A549 (cell line): ENCODE measurements at places on chromosomes 7 and 10.

DNA sequence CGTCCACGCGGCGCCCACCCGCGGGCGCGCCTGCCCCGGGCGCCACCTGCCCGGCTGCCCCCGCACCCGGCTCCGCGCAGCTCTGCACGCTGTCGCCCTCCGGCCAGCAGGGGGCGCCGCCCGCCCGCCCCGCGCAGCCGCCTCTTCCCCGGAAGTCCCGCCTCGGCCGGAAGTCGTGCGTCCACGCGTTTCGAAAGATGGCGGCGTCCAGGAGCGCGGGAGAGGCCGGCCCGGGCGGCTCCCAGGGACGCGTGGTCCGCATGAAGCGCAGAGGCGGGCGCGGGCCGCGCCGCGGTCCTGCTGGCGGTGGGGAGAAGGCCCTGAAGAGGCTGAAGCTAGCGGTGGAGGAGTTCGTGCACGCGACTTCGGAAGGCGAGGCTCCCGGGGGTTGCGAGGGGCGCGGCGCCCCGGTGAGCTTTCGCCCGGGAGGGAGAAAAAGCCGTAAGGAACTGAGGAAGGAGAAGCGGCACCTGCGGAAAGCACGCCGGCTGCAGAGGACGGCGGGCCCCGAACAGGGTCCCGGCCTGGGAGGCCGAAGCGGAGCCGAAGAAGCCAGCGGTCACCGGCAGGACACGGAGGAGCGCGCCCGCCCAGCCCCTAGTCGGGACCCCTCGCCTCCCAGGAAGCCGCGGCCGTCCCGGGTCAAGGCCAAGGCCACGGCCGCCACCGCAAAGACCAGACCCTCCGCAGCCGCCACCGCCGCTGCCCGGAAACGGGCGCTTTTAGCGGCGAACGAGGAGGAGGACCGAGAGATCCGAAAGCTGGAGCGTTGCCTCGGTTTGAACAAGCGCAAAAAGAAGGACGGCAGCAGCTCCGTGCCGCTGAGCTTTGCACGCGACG is at the start of gene NOM1:
TSS of gene NOM1 (plus strand) at position 172 of the 840 bp plus-strand sequence. CDS start at position 198, 26 bp downstream.
- DNase-seq, result peak; percentile 86

GRCh38 chr7:8435095-8435494 is 1.7 kb downstream of the NXPH1 start:
- DNase-seq, result no peak

GRCh38 chr7:86762129-86762528 is 118.4 kb downstream of the GRM3 start:
- no peak for DNase-seq

DNA sequence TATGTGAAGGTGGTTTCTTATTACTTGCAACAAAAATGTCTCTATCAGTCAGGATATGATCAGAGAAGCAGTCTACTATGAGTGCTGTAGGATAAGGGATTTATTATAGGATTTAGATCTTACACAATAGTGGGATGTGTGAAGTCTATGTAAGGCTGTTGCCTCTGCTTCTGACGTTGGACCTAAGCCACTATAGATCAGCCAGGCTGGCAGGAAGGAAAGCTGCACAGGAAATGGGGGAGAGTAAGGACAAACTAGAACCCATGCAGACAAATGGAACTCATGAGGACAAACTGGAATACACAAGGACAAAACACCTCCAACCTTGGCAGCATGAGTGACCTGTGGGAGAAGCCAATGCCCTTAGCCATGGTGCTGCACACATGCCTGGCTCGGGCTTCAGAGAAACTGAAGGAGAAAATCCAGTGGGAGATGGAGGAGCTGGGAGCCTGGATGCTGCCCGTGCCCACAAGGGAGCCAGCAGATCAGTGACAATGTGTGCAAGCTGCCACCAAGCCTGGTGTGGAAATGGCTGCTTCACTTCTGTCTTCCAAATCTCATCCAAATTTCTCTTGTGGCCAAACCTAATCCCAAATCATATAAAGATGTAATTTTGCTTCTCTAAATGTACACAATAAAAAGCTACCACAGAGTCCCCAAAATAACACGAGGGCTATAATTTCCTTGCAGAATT is 147.0 kb upstream of the PCGF5 start:
- no peak for DNase-seq

DNA sequence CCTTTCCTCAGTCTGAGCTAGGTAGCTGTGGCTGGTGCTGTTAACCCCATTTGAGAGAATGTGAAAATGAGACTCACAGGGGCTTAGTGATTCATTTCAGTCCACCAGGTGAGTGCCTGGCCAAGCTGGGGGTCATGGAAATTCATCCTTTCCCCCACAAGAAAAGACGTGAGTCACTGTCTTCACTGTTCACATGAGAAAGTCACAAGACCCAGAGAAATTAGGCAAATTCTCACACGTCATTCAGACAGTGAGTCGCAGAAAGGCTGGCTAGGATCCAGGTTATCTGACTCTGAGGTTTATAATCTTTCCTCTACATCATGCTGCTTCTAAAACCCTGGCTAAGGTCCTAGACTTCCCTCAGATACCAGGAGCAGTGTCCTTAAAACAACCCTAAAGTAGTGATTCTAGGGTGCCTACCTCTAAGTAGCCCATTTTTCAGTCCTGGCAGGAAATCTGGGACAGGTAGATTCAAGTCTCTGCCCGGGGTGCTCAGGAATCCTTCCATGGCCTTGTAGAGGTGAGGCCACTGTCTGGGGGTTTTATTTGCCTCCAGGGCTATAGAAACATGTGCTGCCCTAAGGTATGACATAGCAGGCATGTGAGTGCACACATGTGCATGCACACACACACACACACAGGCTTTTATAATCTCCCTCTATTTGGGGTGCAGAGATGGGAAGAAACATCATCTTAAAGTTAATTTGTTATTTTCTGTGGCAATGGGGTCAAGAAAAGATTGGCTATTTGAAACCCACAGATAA is 427.9 kb upstream of the CELF2 start:
- DNase-seq, result no peak

DNA sequence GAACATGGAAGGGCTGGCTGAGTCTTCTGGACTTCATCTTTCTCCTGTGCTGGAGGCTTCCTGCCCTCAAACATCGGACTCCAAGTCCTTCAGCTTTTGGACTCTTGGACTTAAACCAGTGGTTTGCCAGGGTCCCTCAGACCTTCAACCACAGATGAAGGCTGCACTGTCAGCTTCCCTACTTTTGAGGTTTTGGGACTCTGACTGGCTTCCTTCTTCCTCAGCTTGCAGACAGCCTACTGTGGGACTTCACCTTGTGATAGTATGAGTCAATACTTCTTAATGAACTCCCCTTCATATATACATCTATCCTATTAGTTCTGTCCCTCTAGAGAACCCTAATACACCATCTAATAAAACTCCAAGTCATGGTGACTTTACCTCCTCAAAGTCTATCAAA is 4.0 kb upstream of the CLEC5A start:
- DNase-seq, result no peak

GRCh38 chr7:139721821-139722220 is 56.0 kb downstream of the HIPK2 start:
- no peak for DNase-seq

- no peak for DNase-seq
These were observed 83.2 kb downstream of the AHCYL2 start for GRCh38 chr7:129308047-129308446.

DNA sequence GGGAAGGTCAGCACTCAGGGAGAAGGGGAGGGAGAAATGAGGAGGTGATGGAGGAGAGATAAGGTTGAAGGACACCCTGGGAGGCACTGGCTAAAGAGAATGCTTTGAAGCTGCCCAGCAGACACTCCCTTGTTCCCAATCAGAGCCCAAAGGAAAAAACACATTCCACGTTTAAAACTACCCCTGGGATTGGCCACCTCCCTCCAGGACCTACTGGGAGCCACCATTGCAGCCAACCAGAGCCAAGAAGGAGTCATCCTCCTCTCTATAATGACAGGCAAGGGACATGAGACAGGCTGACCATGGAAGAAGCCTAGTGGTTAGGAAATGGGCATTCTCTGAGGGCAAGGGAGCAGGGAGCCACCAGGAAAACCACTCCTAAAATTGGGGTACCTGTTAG is 43.8 kb downstream of the MYO1G start:
- DNase-seq, result no peak

- no peak for DNase-seq
These were observed 82.1 kb downstream of the PKD1L1 start for GRCh38 chr7:47866120-47866519.

DNA sequence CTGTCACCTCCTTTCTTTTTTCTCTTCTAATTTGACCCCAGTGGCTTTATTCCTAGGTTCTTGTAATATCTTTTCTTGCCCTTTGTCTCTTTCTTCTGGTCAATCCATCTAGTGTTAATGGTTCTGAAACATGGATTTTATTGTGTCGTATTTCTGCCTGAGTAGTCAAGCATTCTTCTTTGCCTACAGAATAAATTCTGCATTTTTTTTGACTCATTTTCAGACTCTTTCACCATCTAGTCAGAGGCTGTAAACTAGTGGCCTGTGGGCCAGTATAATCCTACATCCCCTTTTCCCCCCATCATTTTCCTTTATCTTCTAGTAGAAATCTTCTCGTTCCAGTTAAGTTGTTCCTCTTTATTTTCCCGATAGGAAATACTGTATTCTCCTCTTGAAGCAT is 29.4 kb downstream of the LUC7L2 start:
- no peak for DNase-seq

DNA sequence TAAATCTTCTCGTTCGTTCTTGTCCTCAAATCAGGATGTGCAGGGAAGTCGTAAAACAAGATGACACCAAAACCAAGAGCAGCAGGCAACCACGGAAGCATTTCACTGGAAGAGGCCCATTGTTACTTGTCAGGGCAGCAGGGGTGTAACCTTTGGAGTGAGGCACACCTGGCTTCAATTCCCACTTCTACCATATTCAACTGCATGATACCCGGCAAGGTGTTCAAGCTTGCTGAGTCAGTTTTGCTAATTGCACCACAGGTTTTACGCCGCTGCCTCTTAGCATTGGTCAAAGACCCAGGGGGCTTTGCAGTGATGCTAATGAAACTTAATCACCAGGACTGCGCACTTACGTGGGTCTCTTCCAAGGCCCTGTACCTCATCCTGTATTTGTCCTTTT is 50.0 kb upstream of the PTER start:
- DNase-seq, result no peak

DNA sequence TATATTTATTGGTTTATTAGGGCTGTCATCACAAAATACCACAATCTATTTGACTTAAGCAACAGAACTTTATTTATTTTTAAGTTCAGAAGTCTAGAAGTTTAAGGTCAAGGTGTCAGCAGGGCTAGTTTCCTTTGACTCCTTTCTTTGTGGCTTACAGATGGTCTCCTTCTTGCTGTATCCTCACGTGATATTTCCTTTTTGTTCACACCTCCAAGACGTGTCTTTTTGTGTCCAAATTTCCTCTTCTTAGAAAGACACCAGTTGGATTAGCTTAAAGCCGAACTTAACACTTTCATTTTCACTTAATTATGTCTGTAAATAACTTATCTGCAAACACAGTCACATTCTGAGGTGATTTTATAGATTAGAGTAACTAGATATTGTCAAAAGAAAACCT is 631.4 kb upstream of the POT1 start:
- no peak for DNase-seq

- DNase-seq, result no peak
These were observed 29.9 kb downstream of the PAPOLB start for GRCh38 chr7:4831723-4832495.

- no peak for DNase-seq
These were observed 13.1 kb downstream of the JAKMIP3 start for GRCh38 chr10:132078746-132079345.

- DNase-seq, result no peak
These were observed 494.5 kb downstream of the DNAJB6 start for GRCh38 chr7:157831143-157831905.

GRCh38 chr7:151206914-151207313 is 3.4 kb downstream of the H2BK1 start:
- no peak for DNase-seq

DNA sequence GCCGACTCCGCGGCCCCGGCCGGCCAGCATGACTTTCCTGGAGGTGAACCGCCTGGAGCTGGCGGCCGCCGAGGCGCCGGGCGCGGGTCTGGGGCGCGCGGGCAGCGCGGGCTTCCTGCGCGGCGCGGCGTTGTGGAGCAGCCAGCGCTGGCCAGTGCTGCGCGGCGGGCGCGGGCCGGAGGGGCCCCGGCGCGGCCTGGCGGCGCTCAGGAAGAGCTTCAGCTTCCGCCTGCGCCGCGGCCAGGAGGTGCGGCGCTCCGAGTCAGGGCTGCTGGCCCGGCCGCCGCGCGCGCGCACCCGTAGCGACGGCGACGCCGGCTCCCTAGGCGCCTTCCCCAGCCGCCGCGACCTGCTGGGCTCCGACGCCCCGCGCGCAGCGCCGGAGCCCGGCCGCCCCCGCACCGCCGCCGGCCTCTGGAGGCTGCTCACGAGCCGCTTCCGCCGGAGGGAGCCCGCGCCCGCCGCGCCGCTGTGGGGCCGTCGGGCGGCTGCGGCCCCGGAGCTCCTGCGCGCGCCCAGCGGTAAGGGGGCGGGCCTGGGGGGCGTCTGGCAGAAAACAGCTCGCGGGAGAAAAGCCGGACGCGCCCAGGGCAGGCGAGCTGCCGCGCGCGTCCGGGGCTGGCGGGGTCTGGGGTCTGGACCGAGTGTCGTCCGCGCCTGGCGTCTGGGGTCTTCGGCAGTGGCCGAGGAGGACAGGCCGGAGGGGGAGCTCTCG is 29.0 kb downstream of the AGAP3 start:
- no peak for DNase-seq

- DNase-seq, result no peak
These were observed 5.1 kb downstream of the TSPAN14 start for GRCh38 chr10:80459047-80459865.

GRCh38 chr7:19470031-19470430 is 238.8 kb downstream of the POLR1F start:
- DNase-seq, result no peak

DNA sequence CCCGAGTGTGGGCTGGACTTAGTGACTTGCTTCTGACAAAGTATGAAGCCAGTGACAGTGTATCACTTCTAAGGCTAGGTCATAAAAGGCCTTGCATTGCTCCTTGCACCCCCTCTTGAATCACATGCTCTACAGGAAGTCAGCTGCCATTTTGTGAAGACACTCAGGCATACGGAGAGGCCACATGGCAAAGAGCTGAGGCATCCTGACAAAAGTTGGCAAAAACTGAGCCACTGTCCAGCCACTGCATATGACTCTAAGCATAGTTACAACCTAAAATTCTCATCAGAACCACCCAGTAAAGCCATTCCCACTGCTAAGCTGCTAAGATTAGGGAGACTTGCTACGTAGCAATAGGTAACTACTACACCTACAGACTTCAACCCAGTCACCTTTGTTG is 18.6 kb downstream of the COBL start:
- DNase-seq, result no peak
